ENCODE measurements at places on chromosomes 12 and 14. TPM values are rescaled to one million over a fixed set of nuclear protein-coding genes. Genes with fewer than 3 reads are reported as not detected.

GRCh38 chr12:80655751-80656150 is 51.7 kb upstream of the MYF6 start:
- DNase-seq: no peak
- H3K36me3 ChIP-seq: no peaks in the 10 kb centered on the region
- no peak overlapping the region for H3K4me3 ChIP-seq
- no peak overlapping the region for H3K27ac ChIP-seq
- H3K4me1 ChIP-seq: no peaks in the 10 kb centered on the region

GRCh38 chr12:113747017-113747416 is 219.1 kb downstream of the RBM19 start:
- H3K36me3 ChIP-seq: no peaks in the 10 kb centered on the region
- H3K27me3 ChIP-seq: peaks cover 52% of the 10 kb centered on the region
- no peak overlapping the region for H3K4me3 ChIP-seq

- H3K27ac ChIP-seq: no peak overlapping the region
- no peak overlapping the region for H3K4me3 ChIP-seq
- DNase-seq: no peak
- H3K36me3 ChIP-seq: no peaks in the 10 kb centered on the region
- no peaks in the 10 kb centered on the region for H3K4me1 ChIP-seq
- peaks cover 20% of the 10 kb centered on the region for H3K27me3 ChIP-seq
Observed at GRCh38 chr12:24482882-24483604, 465.9 kb downstream of the BCAT1 start.

- H3K27ac ChIP-seq: peak overlapping the region; percentile 81
- H3K36me3 ChIP-seq: no peaks in the 10 kb centered on the region
- H3K4me3 ChIP-seq: peak overlapping the region; percentile 67
- no peaks in the 10 kb centered on the region for H3K27me3 ChIP-seq
- H3K4me1 ChIP-seq: peaks cover 64% of the 10 kb centered on the region
Observed at GRCh38 chr12:88579161-88579517, 1.1 kb downstream of the KITLG start.

GRCh38 chr12:125185740-125186470 is 120.7 kb downstream of the AACS start:
- peaks cover 16% of the 10 kb centered on the region for H3K27me3 ChIP-seq
- peak within 1 kb of the TSS; percentile 25 for H3K4me3 ChIP-seq
- DNase-seq: no peak
- no peaks in the 10 kb centered on the region for H3K36me3 ChIP-seq
- H3K27ac ChIP-seq: no peak within 1 kb of the TSS

- no peaks in the 10 kb centered on the region for H3K36me3 ChIP-seq
- no peaks in the 10 kb centered on the region for H3K27me3 ChIP-seq
Observed at GRCh38 chr14:75877292-75877691, 104.5 kb downstream of the TGFB3 start.

- DNase-seq: no peak
- no peak overlapping the region for H3K4me3 ChIP-seq
- H3K27ac ChIP-seq: no peak overlapping the region
- H3K27me3 ChIP-seq: no peaks in the 10 kb centered on the region
Observed at GRCh38 chr12:33670284-33670683, 230.7 kb upstream of the SYT10 start.

DNA sequence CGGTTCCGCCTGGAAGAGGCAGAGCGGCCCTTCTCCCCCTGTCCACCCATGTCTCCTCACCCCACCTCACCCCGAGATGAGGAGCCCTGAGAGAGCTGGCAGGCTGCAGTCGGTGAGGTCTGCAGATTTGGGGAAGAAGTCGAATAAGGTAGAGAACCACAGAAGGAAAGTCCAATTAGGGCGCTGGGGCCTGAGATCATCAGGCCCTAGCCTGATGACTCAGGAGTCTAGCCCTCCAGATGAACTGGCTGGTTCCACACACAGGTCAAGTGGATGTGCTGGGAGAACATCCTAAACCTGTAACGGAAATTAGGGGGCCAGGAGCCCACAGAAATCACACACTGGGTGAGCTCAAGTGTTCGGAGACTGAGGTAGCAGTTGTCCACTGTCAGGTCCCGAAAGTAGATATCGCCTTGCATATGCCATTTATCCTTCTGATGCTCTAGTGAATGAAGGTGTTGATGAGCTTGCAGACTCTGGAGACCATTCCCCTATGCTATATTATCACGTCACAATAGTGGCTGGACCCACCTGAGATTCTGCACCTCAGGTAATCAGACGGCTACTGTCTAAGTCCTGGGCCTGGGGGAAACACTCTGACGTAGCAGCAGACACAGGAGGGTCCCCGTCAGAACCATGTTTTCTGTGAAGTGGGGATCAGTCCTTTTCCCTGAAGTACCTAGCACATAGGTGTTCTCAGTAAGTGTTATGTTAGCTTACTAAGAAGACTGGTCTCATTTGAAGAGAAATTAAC is 886 bp upstream of the METTL17 start:
- peak overlapping the region; percentile 77 for H3K27ac ChIP-seq
- H3K36me3 ChIP-seq: peaks cover 26% of the 10 kb centered on the region
- DNase-seq: no peak
- H3K27me3 ChIP-seq: no peaks in the 10 kb centered on the region
- peaks cover 29% of the 10 kb centered on the region for H3K4me1 ChIP-seq

- no peak for DNase-seq
- H3K4me3 ChIP-seq: peak overlapping the region; percentile 86
- H3K27me3 ChIP-seq: no peaks in the 10 kb centered on the region
- peak overlapping the region; percentile 94 for H3K27ac ChIP-seq
- H3K36me3 ChIP-seq: peaks cover 26% of the 10 kb centered on the region
- peaks cover 33% of the 10 kb centered on the region for H3K4me1 ChIP-seq
Observed at GRCh38 chr12:56220611-56221231, 1.0 kb downstream of the RNF41 start.

DNA sequence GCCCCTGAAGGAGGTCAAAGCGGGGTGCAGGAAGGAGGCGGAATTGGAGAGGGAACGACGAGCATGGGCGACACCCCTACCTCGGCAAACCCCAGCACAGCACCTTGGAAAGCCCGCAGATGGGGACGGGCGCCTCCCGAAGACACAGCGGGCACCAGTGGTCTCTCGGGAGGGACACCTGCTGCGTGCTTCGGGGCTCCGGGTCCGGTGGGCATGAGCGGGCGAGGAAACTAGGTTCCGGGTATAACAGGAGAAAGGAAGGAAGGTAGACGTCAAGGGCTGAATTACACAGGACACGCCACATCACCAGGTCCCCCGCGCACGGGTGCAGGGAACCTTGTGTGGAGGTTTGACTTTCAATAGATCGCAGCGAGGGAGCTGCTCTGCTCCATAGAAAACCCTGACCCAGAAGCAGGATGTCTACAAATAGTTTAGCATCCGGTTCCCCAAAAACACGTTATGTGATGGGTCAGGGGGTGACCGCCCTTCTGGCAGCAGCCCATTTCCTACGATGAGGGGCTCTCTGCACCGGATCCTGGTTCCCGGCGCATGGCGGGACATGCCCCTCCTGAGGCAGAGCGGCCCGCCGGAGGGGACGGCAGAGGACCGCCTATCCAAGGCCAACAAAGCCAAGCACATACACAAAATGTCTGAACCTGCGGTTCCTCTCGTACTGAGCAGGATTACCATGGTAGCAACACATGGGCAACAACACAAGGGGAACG is 196.9 kb downstream of the ALG10 start:
- H3K27me3 ChIP-seq: no peaks in the 10 kb centered on the region
- H3K4me1 ChIP-seq: no peaks in the 10 kb centered on the region
- no peak overlapping the region for H3K27ac ChIP-seq
- peak overlapping the region; percentile 43 for H3K4me3 ChIP-seq
- DNase-seq: no peak
- H3K36me3 ChIP-seq: no peaks in the 10 kb centered on the region

DNA sequence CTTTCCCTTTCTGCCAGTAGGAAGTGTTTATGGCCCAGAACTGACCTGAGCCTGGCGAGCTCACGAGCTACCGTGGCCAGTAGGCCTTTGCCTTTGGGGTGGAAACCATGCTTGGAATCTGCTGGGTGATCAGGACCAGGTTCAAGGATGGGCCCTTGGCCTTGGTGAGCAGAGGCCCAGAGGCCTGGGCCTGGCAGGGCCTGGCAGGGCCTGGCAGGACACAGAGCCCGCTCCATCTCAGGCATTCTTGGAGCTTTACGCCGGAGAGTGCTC is 184.8 kb upstream of the RTL1 start:
- no peak overlapping the region for H3K4me3 ChIP-seq
- H3K27me3 ChIP-seq: no peaks in the 10 kb centered on the region
- no peaks in the 10 kb centered on the region for H3K36me3 ChIP-seq

The TAS2R31 gene
- 1.7 TPM for total RNA-seq

GRCh38 chr12:96120359-96121100 is 73.6 kb upstream of the ELK3 start:
- DNase-seq: no peak
- H3K36me3 ChIP-seq: no peaks in the 10 kb centered on the region
- no peaks in the 10 kb centered on the region for H3K4me1 ChIP-seq
- H3K27me3 ChIP-seq: no peaks in the 10 kb centered on the region
- no peak overlapping the region for H3K4me3 ChIP-seq

GRCh38 chr12:124494751-124495129 is 72.7 kb downstream of the NCOR2 start:
- H3K27ac ChIP-seq: no peak overlapping the region
- H3K4me1 ChIP-seq: peaks cover 22% of the 10 kb centered on the region
- DNase-seq: no peak
- no peaks in the 10 kb centered on the region for H3K36me3 ChIP-seq
- no peaks in the 10 kb centered on the region for H3K27me3 ChIP-seq
- no peak overlapping the region for H3K4me3 ChIP-seq

GRCh38 chr14:53032161-53032803 is 81.4 kb upstream of the FERMT2 start:
- H3K4me3 ChIP-seq: no peak overlapping the region
- H3K27me3 ChIP-seq: no peaks in the 10 kb centered on the region
- no peak for DNase-seq
- no peaks in the 10 kb centered on the region for H3K36me3 ChIP-seq

- peak; percentile 29 for DNase-seq
- H3K36me3 ChIP-seq: no peaks in the 10 kb centered on the region
- peaks cover 16% of the 10 kb centered on the region for H3K4me1 ChIP-seq
- H3K27ac ChIP-seq: no peak overlapping the region
- peaks cover 20% of the 10 kb centered on the region for H3K27me3 ChIP-seq
Observed at GRCh38 chr12:54306925-54307741, 6.3 kb upstream of the NFE2 start.

The RNASE7 gene
- total RNA-seq: 0.97 TPM

GRCh38 chr14:20652996-20653975 is 11.8 kb upstream of the OR6S1 start:
- no peaks in the 10 kb centered on the region for H3K4me1 ChIP-seq
- H3K36me3 ChIP-seq: no peaks in the 10 kb centered on the region
- peaks cover 91% of the 10 kb centered on the region for H3K27me3 ChIP-seq

The CD4 gene
- total RNA-seq: 1.6 TPM

DNA sequence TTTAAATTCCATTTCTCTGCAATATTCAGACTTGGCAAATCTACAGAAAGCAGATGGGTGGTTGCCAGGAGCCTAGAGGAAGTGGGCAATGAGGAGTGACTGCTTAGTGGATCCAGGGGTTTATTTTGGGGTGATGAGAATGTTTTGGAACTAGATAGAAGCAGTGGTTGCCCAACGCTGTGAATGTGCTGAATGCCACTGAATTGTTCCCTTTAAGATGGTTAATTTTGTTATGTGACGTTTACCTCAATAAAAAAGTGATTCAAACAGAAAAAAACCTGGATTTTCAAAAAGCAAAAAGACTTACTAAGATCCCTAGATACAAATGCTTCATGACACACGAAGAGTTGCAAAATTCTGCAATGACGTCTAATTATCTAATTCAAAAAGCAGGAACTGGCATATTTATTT is 34.2 kb downstream of the DAO start:
- peaks cover 13% of the 10 kb centered on the region for H3K4me1 ChIP-seq
- H3K27me3 ChIP-seq: no peaks in the 10 kb centered on the region
- no peak overlapping the region for H3K27ac ChIP-seq
- H3K4me3 ChIP-seq: no peak overlapping the region
- no peaks in the 10 kb centered on the region for H3K36me3 ChIP-seq

DNA sequence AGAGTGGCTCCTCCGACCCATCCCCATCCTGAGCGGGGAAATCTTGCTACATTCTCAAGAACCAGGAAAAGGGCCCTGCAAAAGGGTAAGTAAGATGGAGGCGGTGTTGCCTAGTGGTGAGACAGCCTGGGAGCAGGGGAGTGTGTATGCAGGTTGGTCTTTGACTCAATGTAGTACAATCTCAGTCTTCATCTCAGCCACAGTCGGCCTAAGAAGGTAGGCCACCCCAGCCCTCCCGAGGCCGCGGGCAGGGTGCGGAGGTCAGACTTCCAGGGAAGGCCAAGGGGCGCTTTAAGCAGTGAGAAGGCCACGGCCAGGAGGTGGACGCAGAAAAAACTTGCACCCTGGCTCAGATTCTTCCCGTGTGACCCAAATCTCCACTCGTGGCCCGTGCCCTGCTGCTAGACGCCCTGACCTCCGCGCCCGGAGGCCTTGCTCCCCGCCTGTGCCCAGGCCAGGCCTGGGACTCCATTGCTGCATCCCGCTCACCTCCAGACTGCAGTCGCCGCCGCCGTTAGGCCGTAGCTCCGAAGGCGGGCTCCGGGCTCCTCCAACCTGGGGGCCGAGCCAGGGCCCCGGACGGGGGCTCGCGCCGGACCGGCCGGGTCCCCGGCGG is 435 bp downstream of the FOXM1 start:
- H3K4me3 ChIP-seq: peak overlapping the region; percentile 81
- H3K27me3 ChIP-seq: no peaks in the 10 kb centered on the region
- H3K4me1 ChIP-seq: peaks cover 40% of the 10 kb centered on the region
- no peak for DNase-seq
- H3K27ac ChIP-seq: peak overlapping the region; percentile 98

Measured in esophagus squamous epithelium (tissue), 5 donors.